ENCODE measurements at places on chromosomes 12 and 14. TPM values are rescaled to one million over a fixed set of nuclear protein-coding genes. Genes with fewer than 3 reads are reported as not detected.

CCDC88C gene
- total RNA-seq = 7.5 TPM

TOMM20L gene
- total RNA-seq = not detected

CACNA1C gene
- total RNA-seq = 5.2 TPM

GRCh38 chr14:34794941-34795340 lies 80.2 kb downstream of the BAZ1A start:
- no peak for DNase-seq

- DNase-seq = no peak
Observed at GRCh38 chr12:108371801-108372344, 32.8 kb upstream of the CMKLR1 start.

DNA sequence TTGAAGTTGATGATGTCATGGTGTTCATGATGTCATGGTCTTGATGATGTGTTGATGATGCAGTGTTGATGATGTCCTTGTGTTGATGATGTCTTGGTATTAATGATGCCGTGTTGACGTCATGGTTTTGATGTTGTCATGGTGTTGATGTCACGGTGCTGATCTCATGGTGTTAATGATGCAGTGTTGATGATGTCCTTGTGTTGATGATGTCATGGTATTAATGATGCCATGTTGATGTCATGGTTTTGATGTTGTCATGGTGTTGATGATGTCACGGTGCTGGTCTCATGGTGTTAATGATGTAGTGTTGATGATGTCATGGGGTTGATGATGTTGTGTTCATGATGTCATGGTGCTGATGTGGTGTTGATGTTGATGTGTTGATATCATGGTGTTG lies 48.0 kb upstream of the RIMBP2 start:
- DNase-seq = no peak

DNA sequence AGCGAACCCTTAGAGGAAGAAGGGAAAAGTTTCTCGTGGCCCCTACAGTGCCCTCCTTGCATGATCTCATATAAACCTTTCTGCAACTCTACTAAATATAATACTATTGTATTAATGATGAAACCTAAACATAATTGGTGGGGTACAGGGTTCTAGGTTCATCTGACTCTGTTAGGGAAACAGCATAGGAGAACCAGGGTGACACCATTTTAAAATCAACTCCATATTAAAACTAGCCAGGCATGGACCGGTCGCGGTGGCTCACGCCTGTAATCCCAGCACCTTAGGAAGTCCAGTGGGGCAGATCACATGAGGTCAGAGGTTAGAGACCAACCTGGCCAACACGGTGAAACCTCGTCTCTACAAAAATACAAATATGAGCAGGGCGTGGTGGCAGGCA lies 15.0 kb upstream of the RND1 start:
- no peak for DNase-seq

DNA sequence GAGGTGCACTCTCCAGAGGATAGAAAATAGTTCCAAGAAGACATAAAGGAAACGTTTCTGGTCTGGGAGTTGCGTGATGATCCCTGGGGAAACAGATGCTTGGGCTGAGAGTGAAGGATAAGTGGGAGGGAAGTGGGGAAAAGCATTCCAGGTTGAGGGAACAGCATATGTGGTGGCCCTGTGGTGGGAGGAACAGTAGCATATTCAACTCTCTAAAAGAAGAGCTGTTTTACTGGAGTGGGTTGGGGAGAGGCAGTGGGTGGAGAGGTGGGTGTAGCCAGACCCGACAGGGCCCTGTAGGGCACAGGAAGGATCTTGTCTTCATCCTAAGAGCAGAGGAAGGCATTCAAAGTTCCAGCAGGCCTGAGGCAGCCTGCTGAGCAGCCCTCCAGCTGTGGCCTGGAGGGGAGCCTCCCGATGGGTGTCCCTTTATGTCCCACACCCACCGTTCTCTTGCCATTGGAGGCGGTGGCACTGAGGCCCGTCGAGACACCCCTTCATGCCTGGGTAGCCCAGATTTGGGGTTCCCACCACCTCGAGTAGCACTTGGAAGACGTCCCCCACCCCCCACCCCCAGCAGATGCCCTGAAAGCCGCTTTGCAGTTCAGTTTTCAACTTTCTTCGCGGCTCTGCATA lies 310.5 kb upstream of the FKBP4 start:
- no peak for DNase-seq

All from tibial nerve (tissue), 4 donors.